ENCODE measurements at places on chromosomes 7 and 10. TPM values are rescaled to one million over a fixed set of nuclear protein-coding genes. Genes with fewer than 3 reads are reported as not detected.

The MEOX2 gene
- 3.2 TPM for total RNA-seq

The EBLN1 gene
- not detected for total RNA-seq

The ZNF679 gene
- not detected for total RNA-seq

DNA sequence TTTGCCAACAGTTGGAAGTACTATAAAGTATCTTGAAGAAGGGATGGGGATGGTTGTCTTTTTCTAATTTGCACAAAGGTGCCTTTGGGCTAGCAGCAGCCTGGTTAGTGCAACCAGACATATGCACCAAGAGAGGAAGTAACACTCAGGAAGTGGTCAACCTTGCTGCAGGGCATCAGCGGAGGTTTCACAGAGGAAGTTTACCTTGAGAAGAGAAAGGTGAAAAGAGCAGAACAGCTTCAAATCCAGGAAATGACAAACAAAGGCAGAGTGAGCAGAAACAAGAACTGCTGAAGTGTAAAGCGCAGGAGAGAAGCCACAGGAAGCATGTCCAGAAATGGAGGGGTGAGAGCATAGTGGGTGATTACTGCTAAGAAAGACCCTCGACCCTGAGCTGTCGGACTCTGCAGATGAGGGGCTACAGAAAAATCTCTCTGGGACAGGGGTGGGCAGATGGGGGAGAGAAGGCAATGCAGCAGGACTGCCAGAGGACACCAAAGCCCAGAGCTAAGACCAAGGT lies 66.9 kb downstream of the STK17A start:
- no peak for DNase-seq

- DNase-seq, result no peak
These were observed 103.2 kb downstream of the CNNM2 start for GRCh38 chr10:103021150-103021899.

- DNase-seq, result no peak
These were observed 7.5 kb upstream of the SH2D4B start for GRCh38 chr10:80530251-80530650.

GRCh38 chr7:38185395-38186307 lies 7.6 kb downstream of the STARD3NL start:
- DNase-seq, result no peak
